ENCODE measurements at places on chromosomes 2 and 18. TPM values are rescaled to one million over a fixed set of nuclear protein-coding genes. Genes with fewer than 3 reads are reported as not detected.

DNA sequence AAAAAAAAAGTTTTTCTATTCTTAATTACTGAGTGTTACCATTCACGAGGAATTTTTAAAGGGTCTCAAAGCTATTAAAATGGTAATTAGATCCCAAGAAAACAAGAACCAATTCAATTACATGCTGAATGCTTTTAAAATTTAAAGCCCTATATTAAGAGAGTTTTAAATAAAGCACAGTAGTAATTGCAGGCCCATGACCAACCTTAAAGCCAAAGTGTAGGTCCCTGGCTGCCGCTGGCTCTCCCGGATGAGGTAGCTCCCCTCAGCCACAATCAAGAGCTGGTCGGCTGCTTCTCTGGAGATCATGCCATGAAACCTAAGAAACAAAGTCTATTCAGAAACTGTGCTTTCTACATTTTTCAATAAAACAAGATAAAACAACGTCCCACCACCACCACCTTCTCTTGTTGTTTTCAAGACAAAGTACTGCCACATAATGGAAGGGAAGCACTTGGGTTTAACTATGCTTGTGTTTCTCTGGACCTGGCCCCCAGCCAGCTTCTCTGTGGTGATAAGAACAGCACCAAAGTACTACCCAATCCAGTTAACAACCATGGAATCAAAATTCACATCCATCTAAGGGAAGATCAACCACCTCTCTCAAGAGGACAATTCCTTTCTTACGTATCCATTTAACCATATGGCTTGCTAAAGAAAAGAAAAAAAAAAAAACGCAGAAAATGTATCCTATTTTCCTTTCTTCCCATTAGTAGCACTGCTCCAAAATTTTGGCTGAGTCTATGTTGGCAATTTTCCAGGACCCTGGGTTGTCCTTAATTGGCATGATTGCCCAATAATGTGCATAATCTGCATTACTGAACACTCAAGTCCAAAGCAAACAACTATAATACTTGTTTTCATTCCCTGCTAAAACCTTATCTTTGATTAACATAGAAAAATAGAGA, 90.1 kb downstream of the CHN1 start:
- no peaks in the 10 kb centered on the region for H3K27me3 ChIP-seq
- peaks cover 7% of the 10 kb centered on the region for H3K36me3 ChIP-seq
- no peak overlapping the region for H3K27ac ChIP-seq
- no peak for DNase-seq

- no peak overlapping the region for H3K27ac ChIP-seq
- H3K4me3 ChIP-seq: no peak overlapping the region
- no peak for DNase-seq
- no peaks in the 10 kb centered on the region for H3K36me3 ChIP-seq
- H3K4me1 ChIP-seq: no peaks in the 10 kb centered on the region
- H3K27me3 ChIP-seq: no peaks in the 10 kb centered on the region
Measured at GRCh38 chr2:122098306-122098705, 342.9 kb downstream of the TSN start.

DNA sequence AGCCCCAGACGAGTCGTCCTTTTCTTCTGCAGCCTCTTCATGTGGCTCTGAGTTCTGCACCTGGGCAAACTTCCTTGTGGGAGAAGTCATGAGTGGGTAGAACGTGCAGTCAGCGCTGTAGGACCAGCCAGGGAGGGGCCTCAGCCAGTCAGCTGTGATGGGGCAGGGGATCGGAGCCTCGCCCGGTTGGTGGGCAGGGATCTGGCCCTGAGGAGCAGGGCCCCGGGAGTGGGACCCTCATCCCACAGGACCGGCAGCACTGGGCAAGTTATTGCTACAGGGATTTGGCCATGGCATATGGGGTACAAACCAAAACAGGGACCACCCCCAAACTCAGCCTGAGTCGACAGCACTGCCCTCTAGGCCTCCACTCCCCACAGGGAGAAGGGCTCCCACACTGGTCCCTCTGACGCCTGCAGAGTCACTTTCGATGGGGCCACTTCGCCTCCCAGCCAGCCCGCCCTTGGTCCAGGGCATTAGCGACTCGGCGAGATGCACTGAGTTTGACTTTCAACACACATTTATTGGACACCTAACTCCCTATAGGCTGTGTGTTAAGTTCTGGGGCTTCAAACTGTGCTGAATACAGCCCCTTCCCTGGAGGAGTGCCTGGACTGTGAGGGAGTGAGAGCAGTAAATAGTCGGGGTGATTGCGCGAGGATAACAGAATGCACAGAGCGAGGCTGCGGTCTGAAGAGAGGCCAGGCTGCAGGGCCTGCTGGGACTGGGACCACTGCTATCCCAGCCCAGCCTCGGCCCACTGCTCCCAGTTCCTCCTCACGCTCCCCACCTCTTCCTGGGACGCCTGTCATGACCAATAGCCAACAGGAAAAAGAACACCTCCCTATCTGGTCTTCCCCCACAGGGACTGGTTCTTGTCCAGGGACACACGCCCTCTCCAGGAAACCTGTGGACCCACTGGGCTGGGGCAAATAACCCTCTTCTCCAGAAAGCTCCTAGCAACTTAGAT, 55.9 kb downstream of the SDC1 start:
- no peaks in the 10 kb centered on the region for H3K36me3 ChIP-seq
- H3K27ac ChIP-seq: no peak overlapping the region
- no peaks in the 10 kb centered on the region for H3K27me3 ChIP-seq
- H3K4me1 ChIP-seq: no peaks in the 10 kb centered on the region
- DNase-seq: no peak

DNA sequence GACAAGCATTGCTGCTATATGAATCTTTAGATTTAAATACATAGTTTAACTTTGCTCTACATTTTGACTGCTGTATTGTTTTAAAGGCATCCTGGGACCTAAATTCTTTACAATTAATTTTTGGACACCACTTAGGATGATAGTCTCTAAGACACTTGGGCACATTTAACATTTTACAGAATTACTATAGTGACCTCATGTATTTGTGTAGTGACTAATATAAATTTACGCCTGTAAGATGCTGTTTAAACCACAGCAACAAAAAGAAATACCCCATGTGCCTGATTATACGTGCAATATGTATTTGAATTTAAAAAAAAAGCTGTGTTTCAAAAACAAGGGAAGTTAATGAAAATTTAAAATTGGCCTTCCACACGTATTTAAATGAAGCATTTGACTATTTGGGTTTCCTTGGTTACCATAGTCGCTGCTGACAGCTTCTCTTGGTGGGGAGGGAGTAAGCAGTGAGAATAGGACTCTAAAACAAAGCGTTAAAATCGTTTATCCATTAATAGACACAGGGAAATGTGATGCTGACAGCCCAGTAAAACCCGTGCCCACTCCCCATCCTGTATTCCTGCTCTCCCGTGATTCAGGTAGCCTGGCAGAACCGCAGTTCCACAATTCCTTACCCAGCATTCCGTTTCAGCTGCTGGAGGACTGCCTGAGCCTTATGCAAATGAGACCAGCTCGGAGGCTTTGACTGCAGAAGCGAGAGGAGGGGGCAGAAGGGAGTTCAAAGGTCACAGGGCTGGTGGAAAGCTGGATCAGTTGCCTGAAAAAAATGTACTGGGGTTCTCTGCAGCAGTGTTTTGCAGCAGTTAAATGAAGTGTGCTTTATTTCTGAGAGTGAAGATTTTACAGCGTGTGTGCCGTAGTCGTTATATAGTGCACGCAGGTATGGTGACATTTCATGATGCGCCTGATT, 104.3 kb downstream of the CSRNP3 start:
- no peak overlapping the region for H3K27ac ChIP-seq
- no peaks in the 10 kb centered on the region for H3K36me3 ChIP-seq
- DNase-seq: no peak

DNA sequence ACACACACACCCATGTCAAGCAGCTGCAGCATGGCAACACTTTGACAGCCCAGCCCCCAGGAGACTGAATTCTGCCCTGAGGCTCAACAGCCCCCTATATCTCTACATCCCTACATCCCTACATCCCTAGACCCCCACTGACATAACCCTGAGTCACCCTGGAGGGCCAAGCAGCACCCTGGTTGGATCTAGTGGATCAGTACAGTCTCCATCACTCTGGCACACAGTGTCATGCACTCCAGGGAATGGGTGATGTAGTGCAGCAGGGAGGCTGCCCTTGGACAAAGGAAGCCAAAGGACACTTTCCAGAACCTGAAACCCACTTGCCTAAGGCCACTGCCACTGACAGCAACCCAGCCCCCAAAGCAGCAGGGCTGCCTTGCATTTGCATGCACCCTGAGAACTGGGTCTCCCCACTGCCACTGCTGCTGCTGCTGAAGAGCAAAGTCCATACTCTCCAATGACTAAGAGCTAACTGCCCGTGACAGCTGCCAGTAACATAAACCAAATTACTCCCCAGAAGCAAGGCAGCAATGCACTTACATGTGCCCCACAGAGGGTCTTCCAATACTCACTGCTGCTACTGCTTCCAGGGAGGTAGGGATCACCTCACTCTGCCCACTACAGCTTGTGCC, 681.6 kb upstream of the KLHL29 start:
- no peak overlapping the region for H3K4me3 ChIP-seq
- H3K27ac ChIP-seq: no peak overlapping the region
- no peaks in the 10 kb centered on the region for H3K27me3 ChIP-seq
- H3K36me3 ChIP-seq: no peaks in the 10 kb centered on the region
- no peak for DNase-seq
- no peaks in the 10 kb centered on the region for H3K4me1 ChIP-seq

DNA sequence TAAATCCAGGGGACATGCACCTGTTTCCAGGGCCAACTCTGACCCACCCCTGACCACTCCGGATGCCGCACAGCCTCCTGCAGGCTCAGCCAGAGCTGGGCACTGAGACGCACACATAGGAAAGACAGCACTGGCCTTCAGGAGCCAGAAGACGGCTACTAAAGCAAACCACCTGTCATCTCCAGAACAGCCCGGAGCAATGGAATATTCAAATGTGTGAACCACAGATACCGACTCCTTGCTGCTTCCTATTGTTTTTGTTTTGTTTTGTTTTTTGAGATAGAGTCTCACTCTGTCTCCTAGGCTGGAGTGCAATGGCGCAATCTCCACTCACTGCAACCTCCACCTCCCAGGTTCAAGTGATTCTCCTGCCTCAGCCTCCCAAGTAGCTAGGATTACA, 94.0 kb downstream of the LAMA1 start:
- H3K27me3 ChIP-seq: no peaks in the 10 kb centered on the region
- no peak for DNase-seq
- H3K4me3 ChIP-seq: no peak overlapping the region
- no peaks in the 10 kb centered on the region for H3K4me1 ChIP-seq

DNA sequence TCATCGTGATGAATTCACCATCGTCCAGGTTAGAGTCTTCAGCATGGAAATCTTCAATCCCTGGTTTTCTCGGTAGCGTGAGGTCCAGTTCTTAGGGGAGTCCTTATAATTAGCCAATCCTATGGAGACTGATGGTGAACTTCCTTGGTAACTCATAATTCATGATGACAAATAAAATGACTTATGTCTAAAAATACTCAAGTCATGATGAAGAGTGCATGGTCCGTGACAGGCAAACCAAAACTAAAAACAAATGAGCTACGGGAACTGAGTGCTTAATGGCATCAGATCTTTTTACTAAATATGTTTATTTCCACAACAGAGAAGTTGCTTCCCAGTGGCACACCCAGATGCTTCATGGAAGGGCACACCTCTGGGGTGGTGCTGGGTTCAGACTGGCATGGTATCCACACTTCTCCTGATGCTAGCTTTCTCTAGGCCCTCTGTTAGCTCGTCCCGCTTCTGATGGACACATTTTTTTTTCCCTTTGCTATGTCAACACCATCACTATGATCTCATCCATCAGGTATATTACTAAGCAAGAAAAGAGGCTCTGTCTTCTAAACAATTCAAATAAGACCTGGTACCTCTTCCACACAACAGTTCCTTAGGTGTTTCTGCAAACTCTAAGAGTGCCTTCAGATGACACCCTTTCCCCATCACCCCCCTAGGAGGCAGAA, 92.8 kb upstream of the NEDD4L start:
- no peaks in the 10 kb centered on the region for H3K36me3 ChIP-seq
- no peaks in the 10 kb centered on the region for H3K4me1 ChIP-seq
- H3K27ac ChIP-seq: no peak overlapping the region
- no peak overlapping the region for H3K4me3 ChIP-seq
- no peak for DNase-seq

GRCh38 chr2:159902722-159903121, 104.7 kb upstream of the CD302 start:
- H3K27ac ChIP-seq: no peak overlapping the region
- no peak overlapping the region for H3K4me3 ChIP-seq
- H3K27me3 ChIP-seq: no peaks in the 10 kb centered on the region
- no peaks in the 10 kb centered on the region for H3K36me3 ChIP-seq
- no peak for DNase-seq

- no peaks in the 10 kb centered on the region for H3K4me1 ChIP-seq
- no peaks in the 10 kb centered on the region for H3K27me3 ChIP-seq
- no peak overlapping the region for H3K4me3 ChIP-seq
- H3K36me3 ChIP-seq: no peaks in the 10 kb centered on the region
Measured at GRCh38 chr2:48165070-48165753, 258.9 kb upstream of the FBXO11 start.

GRCh38 chr18:31102941-31103340, 720 bp upstream of the DSC2 start:
- DNase-seq: no peak
- H3K4me3 ChIP-seq: no peak overlapping the region
- H3K36me3 ChIP-seq: no peaks in the 10 kb centered on the region
- H3K27me3 ChIP-seq: no peaks in the 10 kb centered on the region
- no peaks in the 10 kb centered on the region for H3K4me1 ChIP-seq

DNA sequence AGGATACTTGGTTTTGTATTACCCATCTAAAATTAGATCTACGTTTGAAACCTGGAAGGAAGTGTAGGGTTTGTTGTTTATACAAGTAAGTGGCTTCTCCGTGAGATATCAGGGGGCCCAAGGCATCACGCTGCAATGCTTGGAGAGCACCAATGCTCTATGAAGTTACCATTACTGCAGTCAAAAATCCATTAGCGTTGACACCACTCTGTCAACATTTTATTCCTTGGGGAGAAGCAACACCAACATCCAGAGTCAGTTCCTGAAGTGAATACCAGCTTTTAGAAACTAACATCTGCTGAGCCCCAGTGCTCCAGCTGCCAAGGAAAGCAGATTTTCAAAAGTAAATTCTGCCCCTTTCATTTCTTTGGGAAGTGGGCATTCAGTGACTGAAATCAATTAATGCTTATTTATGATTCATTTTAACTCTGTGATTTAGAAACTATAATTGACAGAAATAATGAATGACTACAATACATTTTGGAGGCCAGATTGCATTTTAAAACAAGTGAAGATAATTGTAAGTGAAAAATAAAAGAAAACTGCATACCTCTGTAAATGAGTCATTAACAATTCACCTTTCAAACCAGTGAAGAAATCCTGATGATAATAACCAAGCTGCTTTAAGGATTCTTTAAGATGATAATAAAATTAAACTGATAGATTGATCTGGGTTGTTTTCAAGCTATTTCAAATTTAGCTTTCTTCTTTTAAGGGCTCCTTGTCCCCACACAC, 30.5 kb downstream of the LRP1B start:
- no peak overlapping the region for H3K4me3 ChIP-seq
- no peak for DNase-seq
- no peak overlapping the region for H3K27ac ChIP-seq
- H3K4me1 ChIP-seq: no peaks in the 10 kb centered on the region
- H3K36me3 ChIP-seq: no peaks in the 10 kb centered on the region

DES gene
- 302 TPM for total RNA-seq

ZNF396 gene
- total RNA-seq: 4.1 TPM

WNT6 gene
- 0.27 TPM for total RNA-seq

LOXHD1 gene
- total RNA-seq: 5.5 TPM
